ELR (cell line): ENCODE measurements at places on chromosomes 5 and 9.

DNA sequence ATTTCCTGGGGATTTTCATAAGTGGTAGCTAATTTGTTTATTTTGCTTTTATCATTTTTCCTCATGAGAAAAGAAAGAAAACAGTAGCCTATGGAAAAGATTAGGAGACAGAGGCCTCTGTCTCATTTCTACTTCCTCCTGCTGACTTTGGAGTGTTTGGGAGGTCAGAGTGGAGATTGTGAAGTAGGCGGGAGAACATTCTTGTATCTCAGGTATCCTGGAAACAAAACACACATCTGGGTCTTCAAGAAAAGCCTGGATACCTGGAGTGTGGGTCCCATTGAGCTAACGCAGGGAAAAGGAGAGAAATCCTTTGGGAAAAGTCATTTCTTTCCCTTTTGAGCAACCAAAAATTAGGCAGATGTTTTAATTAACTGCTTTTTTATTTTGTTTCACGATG is 161.5 kb upstream of the DMAC1 start:
- DNase-seq, result no peak

DNA sequence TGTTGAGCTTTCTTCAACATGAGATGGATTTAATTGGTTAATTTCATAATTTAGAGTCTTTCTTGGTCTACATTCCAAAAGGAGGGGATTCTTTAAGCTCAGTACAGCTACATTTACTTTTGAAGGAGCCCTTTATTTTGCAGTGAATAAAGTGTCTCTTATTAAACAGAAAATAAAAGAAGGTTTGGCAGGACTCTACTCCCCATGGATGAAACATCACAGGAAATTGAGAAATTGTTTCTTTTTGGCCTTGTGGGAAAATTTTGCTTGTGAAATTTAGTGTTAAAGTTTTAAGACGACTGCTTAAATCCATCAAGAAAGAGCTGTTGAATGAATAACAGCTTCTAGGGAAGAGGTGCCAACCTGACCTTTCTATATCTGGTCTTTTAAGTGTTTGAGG is 187.7 kb downstream of the NTRK2 start:
- no peak for DNase-seq

DNA sequence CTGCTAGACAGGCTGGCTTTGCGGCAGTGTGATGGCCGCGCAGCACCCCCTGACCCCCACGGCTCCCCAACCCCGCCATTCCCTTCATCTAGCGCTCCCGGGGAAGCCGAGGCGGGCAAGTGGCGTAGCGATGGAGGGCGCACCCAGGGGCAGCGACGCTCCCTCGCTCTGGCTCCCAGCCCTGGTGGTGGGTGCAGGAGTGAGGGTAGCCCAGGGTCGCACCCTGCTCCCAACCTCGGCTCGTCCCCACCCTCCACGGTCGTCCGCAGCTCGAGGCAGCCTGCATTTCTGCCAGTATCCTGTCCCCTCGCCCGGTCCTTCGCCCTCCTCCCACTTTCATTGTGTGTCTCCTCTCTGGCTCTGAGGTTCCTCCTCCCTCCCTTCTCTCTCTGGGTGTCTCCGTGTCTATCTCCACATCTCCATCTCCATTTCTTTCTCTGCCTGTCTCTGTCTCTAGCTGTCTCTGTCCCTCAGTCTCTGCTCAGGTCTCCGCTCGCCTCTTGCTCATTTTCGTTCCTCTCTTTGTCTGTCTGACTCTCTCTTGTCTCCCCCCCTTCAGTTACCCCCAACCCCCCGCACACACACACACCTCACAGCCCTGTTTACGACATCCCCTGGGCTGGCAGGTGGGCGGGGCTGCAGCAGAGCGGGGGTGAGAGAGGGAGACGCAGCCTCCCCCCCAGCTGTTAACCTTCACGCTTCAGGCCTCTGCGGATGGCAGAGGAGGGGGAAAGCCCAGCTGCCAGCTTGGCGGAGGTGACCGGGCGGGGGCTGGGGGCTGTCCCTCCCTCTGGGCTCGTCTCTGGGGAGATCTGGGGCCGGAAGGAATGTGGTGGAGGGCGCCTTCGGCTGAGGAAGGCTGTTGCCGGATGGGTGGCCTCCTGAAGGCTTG is 48.7 kb upstream of the PSD2 start:
- peak; percentile 35 for DNase-seq

- peak; percentile 70 for DNase-seq
Observed at GRCh38 chr5:80960531-80961375, 590 bp downstream of the RASGRF2 start.

GRCh38 chr5:44885903-44886302 is 77.2 kb downstream of the MRPS30 start:
- peak; percentile 59 for DNase-seq

DNA sequence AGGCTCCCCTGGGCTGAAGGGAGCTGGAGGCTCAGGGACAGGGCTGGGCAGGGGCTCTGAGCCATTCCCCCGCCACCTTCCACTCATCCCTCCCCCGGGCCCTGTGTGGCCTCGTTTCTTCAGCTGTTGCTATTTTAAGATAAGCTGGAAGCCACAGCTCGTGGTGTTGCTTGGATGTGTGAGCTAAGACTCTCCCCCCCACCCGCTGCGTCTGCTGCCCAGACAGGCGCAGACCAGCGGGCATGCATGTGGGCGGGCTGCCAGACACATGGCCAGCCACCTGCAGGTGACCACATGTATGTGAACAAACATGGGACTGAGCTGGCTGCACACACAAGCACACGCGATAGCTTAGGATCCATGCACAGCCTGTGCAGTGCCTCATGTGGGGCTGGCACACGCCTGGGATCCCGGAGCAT is 8.7 kb downstream of the SNCB start:
- DNase-seq, result no peak

GRCh38 chr5:149048811-149049210 is 14.1 kb downstream of the SH3TC2 start:
- DNase-seq, result no peak

- DNase-seq, result no peak
Observed at GRCh38 chr9:128895556-128895955, 13.6 kb downstream of the LRRC8A start.

DNA sequence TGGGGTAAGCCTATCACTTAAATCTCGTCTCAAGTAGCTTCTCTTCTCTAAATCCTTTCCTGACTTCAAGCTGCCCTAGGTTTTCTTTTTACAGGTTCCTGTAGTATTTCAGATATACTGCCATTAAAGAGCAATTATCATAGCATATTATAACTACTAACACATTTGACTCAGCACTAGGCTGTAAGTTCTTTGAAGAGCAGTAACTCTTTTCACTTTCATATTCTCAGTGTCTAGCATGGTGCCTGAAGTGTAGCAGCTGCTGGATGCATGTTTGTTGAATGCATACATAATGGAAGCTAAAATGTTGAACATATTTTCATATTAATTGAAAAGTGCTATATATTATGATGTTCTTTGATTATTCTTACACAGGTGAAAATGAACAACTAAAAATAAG is 22.5 kb downstream of the CCDC152 start:
- no peak for DNase-seq

DNA sequence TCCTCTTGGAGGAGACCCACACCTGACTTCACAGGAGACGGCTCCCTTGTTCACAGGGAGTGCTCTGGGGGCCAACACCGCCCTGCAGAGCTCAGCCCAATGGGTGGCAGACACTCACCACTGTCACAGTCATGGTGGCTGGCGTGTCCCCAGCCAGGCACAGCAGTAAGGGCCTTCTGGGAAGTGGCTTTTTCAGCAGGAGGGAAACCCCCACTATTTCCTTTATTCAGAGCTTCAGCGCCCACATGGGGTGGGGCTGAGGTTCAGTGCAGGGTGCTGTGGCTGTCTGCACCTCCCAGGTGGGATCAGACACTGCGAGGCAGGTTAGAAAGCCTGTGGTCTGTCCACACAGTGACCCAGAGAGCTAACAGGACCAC is 3.6 kb upstream of the SNAPC4 start:
- DNase-seq, result no peak

GRCh38 chr5:132662925-132663770 is 5.2 kb downstream of the IL13 start:
- peak; percentile 14 for DNase-seq

DNA sequence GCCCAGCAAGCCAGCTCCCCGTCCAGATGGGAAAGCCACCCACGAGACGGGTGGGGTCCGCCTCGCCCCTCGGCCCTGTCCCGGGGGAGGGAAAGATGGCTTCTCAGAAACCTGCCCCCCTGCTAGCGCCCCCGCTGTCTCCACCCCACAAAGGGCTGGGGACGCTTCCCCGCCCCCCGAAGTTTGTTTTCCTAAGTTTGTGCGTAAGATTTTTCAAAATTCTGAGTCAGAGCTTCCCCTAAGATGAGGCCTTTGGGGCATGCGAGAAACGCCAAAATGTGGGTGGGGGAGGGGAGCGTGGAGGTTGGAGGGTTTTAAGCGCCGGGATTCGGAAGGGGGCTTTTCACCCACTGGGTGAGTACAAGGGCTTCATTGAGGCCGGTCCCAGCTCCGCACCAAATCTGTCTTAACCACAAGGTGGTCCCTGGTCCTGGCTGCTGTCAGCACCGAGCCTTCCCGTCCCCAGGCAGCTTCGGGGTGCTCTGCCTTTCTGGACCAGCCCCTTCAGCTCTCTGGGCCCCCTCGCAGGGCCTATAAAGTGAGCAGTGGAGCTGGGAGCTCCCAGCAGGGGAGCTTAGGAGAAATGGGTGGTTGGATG is 32.3 kb downstream of the PRRX2 start:
- peak; percentile 81 for DNase-seq

GRCh38 chr5:146662229-146662628 is 146.2 kb upstream of the GPR151 start:
- peak; percentile 56 for DNase-seq

DNA sequence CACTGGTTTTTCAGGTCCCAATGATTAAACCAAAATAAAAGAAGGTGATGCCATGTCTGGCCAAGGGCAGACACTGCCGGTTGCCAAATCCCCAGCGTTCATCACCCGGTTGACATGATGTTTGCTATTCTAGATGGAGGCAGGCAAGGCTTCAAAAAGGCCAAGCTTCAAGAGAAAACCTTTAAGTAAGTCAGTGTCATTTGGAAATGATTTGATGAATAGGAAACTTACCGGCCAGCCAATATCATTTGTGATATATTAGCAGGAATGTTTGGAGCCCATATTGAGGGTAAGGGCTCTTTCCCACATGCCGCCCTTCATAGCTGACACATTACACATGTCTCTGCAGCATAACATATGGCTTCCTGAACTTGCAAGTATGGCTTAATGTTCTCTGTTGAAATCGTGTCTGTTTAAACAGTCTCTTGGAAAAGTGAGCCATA is 89.5 kb upstream of the TTC23L start:
- peak; percentile 17 for DNase-seq
